ENCODE measurements at places on chromosomes 3 and 15.
A peak's percentile ranks its signal among the peaks of the same experiment; 100 is the strongest.

DNA sequence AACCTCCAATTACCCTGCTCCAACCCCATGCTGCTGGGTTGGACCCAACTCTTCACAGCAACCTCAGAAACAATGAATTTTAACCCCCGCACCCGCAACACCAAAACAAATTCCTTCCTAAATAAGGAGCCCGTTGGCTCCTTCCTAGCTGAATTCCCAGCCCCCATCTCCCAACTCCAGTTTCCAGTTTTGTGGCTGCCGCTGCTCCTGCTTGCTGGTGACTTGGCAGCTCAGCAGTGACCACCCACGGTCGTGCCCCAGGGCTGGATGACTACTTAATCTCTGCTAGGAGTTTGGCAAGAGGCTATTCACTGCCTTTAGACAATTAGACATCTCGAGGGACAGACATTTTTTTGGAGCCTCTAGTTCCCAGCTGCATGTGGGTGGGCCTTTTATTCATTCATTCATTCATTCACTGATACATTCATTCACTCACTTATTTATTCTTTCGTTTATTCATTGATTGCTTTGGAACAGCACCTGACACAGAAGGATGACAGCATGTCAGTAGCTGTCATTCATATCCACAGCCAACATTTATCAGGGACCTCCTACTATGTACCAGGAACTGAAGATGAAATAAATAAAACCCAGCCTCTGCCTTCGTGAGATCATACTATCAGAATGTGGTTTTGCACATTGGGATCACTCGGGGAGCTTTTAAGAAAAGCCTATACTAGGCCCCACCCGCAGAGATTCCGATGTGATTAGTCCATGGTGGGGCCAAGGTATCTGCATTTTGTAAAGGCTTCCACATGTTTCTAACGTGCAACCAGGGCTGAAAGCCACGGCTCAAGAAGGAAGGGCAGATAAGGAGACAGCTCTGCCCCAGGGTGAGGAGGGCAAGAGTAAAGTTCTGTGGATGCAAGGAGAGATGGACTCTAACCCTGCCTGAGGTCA lies 256.5 kb downstream of the SHQ1 start:
- ATAC-seq, result peak; percentile 41

DNA sequence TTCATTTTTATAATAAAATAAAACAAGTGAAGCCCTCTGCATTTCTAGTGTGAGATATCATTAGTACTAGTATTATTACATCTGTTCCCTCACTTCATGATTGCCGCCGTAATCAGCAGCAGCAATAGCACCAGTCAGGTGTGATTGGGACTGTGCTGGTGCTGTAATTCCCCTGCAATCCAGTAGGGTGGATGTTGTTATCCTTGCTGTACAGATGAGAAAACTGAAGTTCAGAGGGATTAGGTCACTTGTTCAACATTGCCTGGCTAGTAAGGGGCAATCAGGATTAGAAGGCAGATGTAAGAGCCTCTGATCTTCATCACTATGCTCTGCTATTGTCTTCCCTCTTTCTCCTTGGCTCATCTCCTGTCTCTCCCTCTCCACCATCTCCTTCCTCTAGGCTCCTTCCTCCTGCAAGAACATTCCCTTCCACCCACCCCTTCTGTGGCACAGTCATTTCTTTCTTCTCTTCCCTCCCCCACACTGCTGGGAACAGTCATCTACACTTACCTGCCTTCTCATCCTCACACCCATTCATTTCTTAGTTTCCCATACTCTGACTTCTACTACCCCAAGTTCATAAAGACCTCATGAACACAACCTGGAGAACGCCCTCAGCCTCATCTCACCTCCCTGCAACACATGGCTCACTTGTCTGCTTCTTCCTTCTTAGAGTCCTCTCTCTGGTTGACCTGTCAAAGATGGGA lies 29.7 kb downstream of the CRYGS start:
- no peak for ATAC-seq

GRCh38 chr3:46484388-46484787 lies 13.4 kb upstream of the RTP3 start:
- no peak for ATAC-seq

GRCh38 chr3:191557322-191557721 lies 96.4 kb downstream of the PYDC2 start:
- no peak for ATAC-seq

DNA sequence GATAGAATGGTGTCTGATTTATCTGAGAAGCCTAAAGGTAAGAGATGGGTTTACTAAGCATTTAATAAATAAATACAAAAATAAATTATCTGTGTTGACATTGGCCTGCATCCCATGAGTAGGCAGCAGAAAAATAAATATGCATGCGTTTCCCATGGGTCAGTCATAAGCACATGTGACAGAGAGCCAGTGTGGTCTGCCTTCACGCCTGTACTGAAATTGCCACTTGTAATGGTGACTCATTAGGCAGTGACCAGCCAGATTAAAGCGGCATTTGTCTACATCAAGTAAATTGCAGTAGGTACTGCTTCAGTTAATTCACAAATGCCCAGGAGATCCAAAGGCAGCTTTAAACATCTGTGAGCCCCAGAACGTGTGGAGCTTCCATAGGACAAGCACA lies 399.6 kb downstream of the NAALADL2 start:
- peak; percentile 97 for ATAC-seq

DNA sequence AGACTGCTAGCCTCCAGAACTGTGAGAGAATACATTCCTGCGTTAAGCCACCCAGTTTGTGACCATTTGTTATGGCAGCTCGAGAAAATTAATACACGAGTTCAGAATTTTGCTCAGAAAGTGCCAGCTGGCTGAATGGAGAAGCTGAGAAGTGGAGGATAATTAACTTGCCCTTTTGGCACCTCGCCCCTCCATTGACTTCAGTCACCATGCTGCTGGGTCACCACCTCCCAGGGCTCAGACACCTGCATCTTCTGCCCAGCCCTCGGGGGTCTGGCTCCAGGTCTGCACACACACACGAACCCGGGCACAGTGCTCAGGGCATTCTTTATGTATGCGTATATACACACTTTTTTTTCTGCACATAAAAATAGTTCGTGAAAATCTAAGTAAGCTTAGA lies 32.0 kb downstream of the AMOTL2 start:
- no peak for ATAC-seq

- ATAC-seq, result peak; percentile 47
Measured at GRCh38 chr15:83559310-83559966, 94.5 kb upstream of the ADAMTSL3 start.

DNA sequence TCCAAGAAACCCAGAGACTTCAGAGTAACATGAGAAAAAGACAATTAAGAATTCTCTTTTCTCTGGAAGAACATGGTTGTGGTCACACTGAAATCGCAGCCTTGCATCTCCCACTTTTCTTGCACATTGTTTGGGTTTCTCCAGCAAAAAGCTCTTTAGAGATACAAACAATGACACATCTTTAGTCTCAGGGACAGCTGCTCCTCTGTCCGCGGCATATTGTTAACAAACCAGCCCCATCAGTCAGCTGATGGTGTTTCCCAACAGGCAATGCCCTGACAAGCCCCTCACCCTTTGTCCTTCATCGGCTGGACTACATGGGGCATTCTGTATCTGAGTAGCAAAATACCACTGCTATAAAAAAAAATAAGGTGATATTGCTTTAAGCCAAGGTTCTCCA lies 53.4 kb downstream of the UMPS start:
- ATAC-seq, result peak; percentile 63

- no peak for ATAC-seq
Measured at GRCh38 chr3:175193815-175194518, 334.8 kb downstream of the NAALADL2 start.

All from motor neuron (in vitro differentiated cells).